ENCODE measurements at places on chromosomes 1 and 21.

DNA sequence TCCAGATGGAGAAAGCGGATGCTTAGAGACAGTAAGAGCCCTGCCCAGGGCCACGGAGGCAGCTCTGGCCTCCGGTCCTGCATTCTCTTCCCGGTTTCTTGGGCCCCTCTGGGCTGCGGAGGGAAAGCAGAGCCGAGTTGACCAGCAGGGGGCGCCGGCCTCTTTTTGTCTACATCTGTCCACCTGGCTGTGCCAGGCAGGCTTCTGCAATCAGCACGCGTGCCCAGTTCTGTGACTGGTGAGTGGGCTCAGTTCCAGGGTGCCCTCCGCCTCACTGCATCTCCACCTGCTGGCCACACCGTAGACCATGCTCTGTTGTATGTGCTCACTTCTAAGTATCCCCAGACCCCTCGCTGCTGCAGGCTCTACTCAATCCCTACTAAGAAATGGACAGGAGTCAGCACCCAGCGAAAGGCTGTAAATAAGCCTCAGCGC, 6.7 kb upstream of the HUNK start:
- peak; percentile 64 for DNase-seq

DNA sequence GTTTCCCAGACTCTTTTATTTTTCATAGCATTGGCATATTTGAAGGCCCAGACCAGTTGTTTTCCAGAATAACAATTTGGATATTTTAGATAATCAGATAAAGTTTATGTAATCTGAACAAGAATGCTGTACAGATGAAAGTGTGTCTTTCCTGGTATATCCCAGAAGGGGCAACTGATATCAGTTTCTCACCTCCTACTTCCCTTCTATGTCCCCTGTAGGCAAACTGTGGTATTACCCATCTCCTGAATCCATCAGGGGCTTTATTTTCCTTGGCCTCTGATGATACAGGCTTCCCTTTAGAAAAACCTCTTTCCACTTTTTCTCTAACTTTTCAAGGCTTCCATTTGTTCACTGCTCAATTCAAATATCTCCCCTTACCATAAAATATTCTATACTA, 87.5 kb upstream of the RGS1 start:
- DNase-seq = peak; percentile 27

GRCh38 chr1:107138166-107138565, 2.7 kb upstream of the NTNG1 start:
- no peak for DNase-seq

- no peak for DNase-seq
Observed at GRCh38 chr1:62493656-62494055, 56.8 kb downstream of the USP1 start.

- peak; percentile 68 for DNase-seq
Observed at GRCh38 chr1:119372503-119373086, 4.0 kb downstream of the HAO2 start.

DNA sequence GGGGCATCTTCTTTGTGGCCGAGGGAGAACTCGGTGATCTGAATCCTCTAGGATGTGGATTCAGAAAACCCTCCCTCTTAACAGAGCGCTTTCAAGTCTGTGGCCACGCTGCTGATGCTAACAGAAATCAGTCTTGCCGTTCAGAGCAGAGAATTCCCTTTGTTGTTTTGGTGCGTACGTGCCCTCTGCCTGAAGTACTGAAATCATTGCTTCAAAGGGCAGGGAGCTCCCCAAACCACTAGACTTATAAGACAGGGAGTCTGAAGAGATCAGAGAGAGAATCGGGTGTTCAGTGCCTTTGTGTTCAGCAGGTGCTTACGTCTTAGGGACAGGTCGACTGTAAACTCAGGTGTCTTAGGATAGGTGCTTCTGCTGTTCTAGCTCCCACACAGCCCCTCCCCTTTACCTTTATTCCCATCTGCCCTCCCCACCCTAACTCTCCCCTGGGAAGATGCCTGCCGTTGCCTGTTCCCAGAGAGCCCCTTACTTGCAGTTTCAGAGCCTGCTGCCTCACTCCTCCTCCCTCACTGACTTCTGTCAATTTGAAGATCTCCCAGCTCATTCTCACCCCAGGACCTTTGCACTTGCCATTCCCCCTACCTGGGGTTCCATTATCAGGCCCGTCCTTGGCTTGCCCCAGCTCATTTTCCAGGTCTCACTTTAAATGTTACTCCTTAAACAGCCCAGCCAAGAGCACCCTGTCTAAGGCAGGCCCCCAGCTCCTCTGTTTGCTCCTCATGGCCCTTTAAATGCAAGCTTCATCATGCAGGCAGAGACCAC, 143.0 kb downstream of the CAMTA1 start:
- DNase-seq = no peak

- DNase-seq = no peak
Observed at GRCh38 chr1:162868972-162869371, 8.0 kb upstream of the CCDC190 start.

All from OCI-M1 (cell line).